Small intestine (tissue), 16 donors: ENCODE measurements at places on chromosomes 3 and 15. TPM values are rescaled to one million over a fixed set of nuclear protein-coding genes. Genes with fewer than 3 reads are reported as not detected.

DNA sequence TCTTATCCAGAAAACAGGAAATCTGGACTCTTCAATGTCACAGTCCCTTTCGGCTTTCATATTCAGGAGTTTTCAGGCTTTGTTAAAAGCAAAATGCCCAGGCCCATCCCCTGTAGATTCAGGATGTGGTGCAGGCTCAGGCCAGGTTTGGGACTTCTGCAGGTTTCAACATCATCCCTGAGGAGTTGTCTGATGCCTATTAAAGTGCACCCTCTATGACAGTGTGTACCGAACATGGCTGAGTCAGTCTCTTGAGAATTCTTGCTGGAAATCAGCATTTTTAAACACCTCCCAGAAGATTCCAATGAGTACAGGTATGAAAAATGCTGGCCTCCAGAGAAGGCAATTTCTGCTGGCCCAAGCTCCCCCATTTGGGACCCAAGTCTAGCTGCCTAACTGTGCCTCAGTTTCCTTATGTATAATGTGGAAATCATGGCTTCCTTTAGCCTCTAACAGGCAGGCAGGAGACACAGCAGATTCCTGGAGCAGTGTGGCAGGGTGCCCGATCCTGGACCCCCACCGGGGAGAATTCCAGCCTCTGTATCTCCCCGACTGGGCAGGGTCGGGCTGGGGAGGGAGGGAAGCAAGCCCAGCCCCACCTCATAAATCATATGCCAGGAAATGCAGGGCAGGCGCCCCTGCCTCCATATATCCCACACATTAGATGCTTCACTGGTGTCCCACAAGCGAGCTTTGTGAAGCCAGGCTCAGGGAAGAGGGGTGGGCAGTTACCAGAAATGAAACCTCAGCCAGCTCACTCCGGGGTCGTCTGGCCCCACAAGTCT is 44.4 kb upstream of the SLC6A11 start:
- no peak for DNase-seq

DNA sequence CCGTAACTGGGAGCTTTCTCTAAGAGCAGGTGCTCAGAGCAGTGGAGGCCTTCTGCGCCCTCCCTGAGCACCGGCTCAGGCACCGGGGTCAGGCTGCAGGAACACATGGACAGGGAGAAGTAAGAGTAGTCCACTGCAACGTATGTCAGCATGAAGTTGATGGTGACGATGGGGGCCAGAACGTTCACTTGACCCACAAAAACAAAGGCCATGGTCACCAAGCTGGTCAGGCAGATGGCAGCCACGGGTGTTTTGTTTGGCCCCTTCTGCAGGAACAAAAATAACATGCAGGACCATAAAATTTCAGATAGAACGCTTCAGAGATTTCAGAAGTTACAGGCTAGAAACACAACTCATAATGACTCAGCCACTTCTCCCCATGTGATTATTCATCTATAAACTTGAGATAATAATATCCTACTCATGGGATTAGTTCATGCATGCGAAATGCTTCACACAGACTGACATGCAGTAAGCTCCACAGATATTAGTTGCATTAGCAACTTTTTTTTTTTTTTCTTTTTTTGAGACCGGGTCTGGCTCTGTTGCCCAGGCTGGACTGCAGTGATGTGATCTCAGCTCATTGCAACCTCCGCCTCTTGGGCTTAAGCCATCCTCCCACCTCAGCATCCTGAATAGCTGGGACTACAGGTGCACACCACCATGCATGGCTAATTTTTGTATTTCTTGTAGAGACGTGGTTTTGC is 52.2 kb upstream of the HEG1 start:
- no peak for DNase-seq

- DNase-seq, result no peak
Measured at GRCh38 chr3:106210923-106211322, 342.1 kb upstream of the CBLB start.

DNA sequence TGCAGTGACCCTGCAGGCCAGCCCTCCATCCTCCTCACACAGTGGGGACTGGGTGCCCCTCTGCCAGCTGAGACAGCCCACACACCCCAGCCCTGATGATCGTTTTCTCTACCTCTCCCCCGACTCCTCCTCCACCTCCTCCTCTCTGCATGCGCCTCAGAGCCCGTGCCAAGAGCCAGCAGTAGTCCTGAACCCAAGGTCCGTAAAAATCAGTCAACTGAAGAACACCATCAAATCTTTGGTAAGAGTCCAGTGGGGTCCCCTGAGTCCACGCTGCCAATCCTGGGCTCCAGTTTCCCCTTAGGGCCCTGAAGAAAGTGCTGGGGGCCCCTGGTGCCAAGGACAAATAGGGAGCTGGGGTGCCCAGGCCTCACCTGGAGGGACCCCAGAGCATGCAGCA is 109.3 kb upstream of the FAN1 start:
- no peak for DNase-seq

DNA sequence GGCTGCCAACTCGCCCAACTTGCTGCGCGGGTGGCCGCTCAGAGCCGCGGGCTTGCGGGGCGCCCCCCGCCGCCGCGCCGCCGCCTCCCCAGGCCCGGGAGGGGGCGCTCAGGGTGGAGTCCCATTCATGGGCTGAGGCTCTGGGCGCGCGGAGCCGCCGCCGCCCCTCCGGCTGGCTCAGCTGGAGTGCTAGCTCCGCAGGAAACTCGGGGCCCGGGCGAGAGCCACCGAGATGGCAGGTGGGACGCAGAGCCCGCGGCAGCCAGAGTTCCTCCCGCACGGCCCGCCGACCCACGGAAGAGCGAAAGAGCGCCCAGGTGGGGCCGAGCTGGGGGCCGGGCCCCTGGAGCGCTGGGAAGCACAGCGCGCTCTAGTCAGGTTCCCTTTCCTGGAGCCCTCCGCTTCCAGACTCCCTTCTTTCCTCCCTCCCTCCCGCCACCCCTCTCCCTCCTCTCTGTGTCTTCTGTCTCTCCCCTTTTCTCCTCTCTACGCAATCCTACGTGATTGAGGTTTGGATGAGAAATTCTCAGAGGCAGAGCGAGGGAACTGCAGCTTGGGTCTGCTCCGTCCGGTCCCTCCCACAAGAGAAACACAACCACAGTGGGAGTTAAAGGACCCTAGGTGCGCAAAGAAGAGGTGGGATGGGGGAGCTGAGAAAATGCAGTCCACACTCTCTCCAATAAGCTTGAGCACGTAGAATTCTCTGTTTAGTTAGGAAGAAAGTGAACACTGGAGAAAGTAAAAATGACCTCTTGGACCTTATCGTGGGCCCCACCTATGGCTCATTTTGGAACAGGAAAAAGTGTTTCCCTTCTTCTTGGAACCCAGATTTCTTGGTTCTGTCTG is 317.3 kb downstream of the FGF12 start:
- DNase-seq, result peak; percentile 6

- no peak for DNase-seq
Measured at GRCh38 chr15:83612226-83612625, 41.7 kb upstream of the ADAMTSL3 start.

- DNase-seq, result no peak
Measured at GRCh38 chr3:73143821-73144237, 82.4 kb downstream of the EBLN2 start.

The C15orf62 gene
- polyA plus RNA-seq, result not detected

The CPNE4 gene
- 4.8 TPM for polyA plus RNA-seq

The DCLK3 gene
- polyA plus RNA-seq, result 0.24 TPM

The PARP16 gene
- 14.2 TPM for polyA plus RNA-seq

The CRYGS gene
- 5.7 TPM for polyA plus RNA-seq

The SLC12A1 gene
- polyA plus RNA-seq, result not detected

The GHSR gene
- not detected for polyA plus RNA-seq
